ENCODE measurements at places on chromosomes 11 and 22.

GRCh38 chr22:50367778-50368500 is 24.8 kb downstream of the PPP6R2 start:
- no peak for DNase-seq

- DNase-seq: no peak
Observed at GRCh38 chr11:11856638-11857037, 14.9 kb downstream of the USP47 start.

GRCh38 chr11:110059706-110060463 is 33.3 kb upstream of the ZC3H12C start:
- no peak for DNase-seq

- no peak for DNase-seq
Observed at GRCh38 chr11:836700-837099, 3.9 kb downstream of the CD151 start.

DNA sequence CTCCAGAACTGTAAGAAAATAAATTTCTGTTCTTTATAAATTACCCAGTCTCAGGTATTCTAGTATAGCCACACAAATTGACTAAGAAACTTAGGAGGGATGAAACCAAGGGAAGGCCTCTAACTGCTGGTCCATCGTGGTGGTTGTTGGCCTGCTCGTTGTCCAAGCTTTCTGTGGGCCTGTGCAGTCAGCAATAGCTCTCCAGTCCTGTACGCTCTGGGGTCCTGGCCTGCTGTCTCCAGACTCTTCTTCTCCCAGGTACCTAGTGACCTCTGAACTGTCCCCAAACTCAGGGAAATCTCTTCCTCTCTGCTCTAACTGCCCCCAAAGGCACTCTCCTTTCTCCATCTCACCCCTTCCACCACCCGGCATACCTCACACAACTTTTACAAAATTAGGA is 5.7 kb upstream of the VSIG10L2 start:
- DNase-seq: no peak

GRCh38 chr11:44638032-44638431 is 72.6 kb downstream of the CD82 start:
- DNase-seq: no peak

DNA sequence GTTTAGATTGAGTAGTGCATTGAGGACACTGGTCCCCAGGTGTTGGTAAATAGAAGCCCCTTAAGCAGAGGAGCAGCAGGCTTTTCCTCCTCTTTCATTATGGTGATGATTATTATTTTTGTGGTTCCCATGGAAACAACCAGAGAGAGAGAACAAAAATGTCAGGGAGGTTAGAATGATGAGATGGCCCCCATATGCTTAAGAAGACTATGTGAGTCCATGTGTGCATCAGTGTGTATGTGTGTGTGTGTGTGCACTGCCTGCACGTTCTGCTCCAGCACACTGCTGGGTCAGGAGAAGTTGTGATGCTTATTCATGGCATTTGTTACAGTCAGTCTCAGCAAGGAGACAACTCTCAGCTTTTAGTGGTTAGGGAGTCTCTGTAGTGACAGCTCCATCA is 724.2 kb downstream of the NTM start:
- no peak for DNase-seq

DNA sequence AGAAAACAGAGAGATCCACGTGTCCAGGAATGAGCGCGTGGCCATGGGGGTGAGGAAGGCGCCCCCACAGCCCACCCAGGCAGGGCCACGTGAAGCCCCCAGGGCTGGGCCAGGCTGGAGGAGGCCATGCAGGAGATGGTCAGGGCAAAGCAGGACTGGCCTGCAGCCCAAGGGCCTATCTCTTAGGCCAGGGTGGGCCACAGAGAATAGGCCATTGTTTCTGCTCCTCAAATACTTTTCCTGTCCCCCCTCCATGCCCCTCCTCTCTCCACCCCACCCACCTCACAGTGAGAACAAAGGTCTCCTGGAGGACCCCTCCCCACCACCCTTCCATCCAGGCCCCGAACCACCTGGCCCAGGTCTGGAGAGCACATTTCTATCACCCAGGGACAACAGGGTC is 8.3 kb upstream of the CDC42EP1 start:
- DNase-seq: no peak
